ENCODE measurements at places on chromosomes 2 and 18.

DNA sequence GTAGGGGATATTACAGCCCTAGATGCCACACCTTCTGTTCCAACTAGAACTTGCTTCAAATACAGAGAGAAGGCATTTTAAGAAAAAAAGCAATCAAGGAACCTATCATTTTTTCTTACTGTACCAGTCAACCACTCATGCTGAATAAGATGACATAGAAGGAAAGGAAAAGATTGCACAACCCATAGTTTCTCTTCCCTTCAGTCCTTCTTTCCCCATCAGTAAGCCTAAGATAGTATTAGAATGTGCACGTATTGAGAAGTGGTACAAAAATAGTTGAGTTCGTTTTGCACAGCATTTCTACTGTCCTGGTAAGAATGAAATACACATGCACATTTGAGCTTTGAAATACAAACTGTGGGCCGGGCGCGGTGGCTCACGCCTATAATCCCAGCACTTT is 27.0 kb upstream of the HK2 start:
- DNase-seq, result no peak

DNA sequence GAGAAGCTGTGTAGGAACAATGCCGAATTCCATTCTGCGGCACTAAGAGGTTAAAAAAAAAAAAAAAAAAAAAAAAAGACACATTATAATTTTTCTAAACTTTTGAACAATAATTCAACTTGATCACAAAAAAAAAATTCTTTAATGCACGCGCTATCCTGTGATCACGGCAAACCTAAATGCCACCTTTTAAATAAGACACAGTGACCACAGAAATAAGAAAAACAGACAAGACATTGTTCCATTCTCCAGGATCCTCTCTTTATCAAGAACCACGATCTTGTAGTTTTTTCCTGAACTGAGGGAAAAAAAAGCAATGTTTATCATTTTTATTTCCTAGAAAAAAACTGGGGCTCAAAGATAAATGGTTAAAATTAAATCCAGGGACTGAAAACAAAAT is 9.4 kb downstream of the SUCLG1 start:
- peak; percentile 10 for DNase-seq

DNA sequence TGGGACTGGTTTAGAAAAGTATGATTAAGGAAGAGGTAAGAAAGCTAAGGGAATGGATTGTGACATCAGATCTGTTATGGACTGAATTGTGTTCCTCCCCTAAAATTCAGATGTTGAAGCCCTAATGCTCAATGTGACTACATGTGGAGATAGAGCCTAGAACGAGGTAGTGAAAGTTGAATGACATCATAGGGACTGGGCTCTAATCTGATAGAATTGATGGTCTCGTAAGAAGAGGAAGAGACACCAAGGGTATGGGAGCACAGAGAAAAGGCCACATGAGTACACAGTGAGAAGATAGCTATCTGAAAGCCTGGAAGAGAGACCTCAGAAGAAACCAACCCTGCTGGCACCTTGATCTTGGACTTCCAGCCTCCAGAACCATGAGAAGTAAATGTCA is 178.3 kb downstream of the TRIB2 start:
- no peak for DNase-seq

DNA sequence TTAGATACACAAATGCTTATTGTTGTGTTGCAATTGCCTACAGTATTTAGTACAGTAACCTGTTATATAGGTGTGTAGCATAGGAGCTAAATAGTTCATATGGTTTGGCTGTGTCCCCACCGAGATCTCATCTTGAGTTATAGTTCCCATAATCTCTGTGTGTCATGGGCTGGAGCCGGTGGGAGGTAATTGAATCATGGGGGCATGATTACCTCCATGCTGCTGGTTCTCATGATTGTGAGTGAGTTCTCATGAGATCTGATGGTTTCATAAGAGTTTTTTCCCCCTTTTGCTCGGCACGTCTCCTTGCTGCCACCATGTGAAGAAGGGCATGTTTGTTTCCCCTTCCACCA is 190.5 kb upstream of the SESTD1 start:
- DNase-seq, result no peak

DNA sequence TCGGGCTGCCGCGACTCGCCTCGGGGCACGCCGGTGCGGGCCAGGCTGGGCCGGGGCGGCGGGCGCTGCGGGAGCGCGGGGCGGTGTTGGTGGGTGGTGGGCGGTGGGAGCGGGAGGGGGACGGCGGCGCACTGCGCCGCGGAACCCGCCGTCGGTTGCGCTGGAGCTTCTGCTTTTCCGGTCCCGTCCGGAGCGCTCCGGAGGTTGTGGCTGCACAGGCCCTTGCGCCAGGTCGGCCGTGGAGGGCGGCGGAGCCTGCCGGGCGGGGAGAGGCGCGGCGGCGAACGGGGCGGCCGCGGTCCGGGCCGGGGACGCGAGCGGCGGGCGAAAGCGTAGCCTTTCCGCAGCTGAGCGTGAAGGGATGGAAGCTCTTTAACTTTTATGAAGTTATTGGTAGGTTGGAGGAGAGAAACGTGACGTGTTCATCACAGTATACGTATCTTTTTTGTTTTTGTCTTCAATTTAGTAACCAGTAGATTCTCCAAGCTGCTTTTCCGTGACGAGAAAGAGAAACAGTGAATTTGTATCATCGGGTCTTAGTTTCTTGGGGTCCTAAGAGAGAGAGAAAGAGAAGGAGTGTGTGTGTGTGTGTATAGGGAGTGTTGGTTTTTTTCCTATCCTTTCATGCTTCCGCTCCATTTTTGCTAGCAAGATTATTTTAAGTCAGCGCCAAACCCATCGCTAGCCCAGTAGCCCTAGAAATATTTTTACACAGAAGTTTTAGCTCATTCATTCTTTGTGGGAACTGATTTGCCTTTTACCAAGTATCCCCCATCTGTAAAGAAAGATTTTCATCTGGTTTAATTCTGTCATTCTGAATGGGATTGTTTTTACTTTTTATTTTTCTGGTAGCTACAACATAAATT is 535 bp downstream of the ATG4B start:
- DNase-seq, result peak; percentile 61

DNA sequence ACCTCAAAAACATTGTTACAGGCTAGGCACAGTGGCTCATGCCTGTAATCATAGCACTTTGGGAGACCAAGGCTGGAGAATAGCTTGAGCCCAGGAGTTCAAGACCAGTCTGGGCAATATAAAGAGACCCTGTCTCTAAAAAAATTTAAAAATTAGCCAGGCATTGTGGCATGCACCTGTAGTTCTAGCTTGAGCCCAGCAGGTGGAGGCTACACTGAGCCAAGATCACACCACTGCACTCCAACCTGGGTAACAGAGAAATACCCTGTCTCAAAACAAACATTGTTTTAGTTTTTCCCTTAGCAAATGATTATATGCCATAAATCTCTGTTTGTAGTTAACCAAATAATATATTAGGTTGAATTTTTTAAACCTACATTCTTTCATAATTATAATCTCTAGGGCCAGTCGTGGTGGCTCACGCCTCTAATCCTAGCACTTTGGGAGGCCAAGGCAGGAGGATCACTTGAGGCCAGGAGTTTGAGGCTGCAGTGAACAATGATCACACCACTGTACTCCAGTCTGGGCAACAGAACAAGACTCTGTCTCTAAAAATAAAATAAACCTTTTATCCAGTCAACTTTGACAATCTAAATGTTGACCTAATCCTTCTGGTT is 13.3 kb upstream of the CYP20A1 start:
- DNase-seq, result peak; percentile 62
